ENCODE measurements at places on chromosomes 2 and 18.

DNA sequence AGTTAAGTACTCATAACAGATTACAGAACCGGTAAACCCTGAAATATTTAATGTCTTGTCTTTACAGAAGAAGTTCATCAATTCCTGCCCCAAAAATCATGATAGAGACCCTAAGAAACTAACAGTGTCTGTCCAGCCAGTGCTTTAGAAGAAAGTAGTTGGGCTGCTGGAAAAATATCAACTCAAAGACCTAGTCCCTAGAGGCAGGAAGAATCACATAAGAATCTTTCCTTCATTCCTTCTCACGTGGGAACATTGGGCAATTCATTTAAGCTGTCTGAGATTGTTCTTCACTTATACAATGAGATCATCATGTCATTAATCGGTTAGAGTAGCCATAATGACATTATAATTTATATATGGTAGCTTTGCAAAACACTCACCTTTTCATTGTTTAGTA is 156.4 kb downstream of the CCBE1 start:
- DNase-seq = no peak

DNA sequence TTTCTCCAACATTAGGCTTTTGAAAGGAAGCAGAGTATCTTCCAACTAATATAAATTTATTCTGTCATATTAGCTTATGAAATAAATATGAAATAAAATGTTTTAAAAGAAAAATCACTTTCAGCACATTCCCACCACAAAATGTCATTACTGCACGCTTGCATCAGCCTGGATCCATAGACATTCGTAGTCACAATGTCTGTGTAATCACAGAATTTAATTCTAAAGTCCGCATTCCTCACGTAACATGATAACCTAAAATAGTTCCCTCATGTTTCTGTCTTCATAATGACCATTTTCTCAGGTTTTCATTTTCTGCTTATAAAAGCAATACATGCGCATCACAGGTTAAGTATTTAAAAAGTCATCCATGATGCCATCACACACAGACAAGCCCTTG is 47.1 kb downstream of the HDAC4 start:
- DNase-seq = no peak

DNA sequence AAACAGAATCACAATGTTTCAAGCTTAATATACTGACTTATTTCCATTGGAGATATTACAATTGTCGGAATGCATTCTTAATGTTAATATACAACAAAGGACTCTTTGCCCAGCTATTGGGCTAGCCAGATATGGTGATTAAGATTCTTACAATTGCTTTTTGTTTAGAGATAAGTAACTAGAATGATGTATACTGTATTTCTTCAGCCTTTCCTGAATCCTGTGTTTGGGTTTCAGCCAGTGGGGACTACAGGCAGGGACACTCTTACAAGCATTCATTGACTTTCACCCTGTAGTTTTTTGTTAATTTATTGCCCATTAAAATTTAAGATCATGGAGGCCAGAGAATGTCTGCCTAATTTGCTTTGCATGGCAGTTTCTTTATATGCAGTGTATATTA is 254.1 kb upstream of the TMEFF2 start:
- no peak for DNase-seq

DNA sequence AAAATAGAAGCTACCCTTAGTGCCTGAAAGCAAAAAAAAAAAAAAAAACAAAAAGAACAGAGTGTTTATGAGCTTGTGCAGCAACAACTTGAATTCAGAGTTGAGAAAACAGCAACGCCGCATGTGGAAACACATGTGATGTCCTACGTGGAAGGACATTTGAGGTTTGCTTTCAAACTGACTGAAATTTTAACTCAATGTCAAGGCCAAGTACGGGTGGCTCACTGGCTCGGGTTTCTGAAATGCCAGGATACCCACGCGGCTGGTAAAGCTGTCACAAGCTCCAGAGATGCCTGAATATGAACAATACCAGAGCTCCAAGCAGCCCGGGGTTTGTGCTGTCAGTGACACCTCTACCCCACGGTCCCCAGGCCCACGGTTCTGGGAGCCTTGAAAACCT is 72.2 kb upstream of the THOC1 start:
- DNase-seq = no peak

DNA sequence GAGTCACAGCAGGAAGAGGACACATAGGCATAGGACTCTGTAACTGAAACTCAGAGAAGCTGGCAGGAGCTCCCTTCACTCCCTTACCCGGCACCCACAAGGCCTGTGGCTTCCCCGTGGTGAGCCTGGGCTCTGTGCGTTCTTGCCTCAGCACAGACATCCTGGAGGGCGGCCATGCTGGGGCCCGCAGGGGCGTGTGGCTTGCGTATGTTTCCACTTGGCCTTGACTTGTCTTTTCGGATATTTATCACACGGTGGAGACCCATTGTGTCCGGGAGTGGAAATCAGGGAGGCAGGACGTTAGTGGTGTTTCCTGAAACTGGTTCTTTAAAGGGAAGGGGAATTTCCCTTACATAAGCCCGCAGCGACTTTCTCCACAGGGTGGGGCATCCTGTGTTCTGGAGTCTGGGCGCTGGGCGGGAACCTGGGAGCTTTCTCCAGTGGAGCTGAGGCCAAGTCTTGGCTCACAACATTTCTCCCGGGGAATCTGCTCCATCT is 49.9 kb upstream of the EML6 start:
- peak; percentile 75 for DNase-seq

- no peak for DNase-seq
Observed at GRCh38 chr2:102289129-102289528, 22.2 kb upstream of the IL1RL1 start.

GRCh38 chr18:56469582-56469981 is 168.8 kb downstream of the TXNL1 start:
- DNase-seq = no peak

- no peak for DNase-seq
Observed at GRCh38 chr2:2184549-2185249, 146.4 kb downstream of the MYT1L start.

- no peak for DNase-seq
Observed at GRCh38 chr2:109269706-109270504, 140.9 kb downstream of the SH3RF3 start.

- no peak for DNase-seq
Observed at GRCh38 chr2:179454443-179455171, 190.0 kb upstream of the SESTD1 start.

DNA sequence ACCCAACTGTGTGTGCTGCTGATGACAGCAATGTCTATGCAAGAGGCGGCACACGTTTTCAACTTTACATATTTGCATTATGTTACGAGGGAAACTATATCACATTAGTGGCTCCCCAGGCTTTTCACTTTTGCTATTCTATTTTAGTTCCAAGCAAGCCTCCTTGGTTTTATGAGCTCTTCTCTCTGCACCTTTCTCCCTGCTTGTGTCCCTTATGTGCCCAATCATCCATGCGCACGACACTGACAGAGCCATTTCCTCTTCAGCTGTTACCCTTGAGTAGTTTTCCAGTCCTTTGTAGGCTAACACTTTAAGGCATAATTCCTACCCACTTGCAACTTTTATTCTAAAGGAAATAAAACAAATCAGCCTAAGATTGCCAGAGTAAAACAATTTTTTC is 154.3 kb downstream of the TCF4 start:
- no peak for DNase-seq

DNA sequence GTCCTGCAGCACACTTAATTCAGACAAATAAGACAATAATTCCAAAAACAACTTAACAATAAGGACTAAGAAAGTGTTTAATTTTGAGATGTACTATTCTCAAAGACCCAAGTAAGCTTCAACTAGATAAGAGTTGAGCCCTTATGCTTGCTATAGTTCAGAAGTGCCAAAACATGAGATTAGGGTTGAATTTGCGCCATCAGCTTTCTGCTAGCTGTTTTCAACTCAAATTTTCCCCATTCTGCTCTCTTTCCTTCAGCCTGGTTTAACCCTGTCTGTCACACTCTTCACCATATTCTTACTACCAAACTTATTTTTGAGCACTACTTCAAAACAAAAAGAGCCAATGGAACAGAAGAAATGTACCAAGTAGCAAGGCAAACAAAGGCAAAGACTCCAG is 4.1 kb downstream of the NFE2L2 start:
- no peak for DNase-seq

GRCh38 chr2:64646007-64646880 is 7.5 kb downstream of the SERTAD2 start:
- peak; percentile 87 for DNase-seq

DNA sequence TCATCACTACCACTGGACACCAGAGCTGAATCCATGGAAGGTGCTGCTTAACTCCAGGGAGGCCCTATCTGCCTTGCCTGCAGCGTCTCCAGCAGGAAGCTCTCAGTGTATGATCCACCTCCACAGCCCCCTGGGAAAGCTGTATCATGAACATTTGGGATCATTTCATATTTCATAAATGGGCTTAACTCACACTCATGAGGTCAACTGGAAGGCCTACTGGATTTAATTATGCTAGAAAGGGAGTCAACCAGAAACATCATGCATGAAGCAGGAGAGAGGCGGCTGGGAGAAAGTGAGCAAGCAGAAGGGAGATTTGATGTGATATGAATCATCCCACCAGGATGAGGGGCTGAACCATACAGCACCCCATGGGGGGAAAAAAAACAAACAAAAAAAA is 537.7 kb downstream of the TNS1 start:
- no peak for DNase-seq

DNA sequence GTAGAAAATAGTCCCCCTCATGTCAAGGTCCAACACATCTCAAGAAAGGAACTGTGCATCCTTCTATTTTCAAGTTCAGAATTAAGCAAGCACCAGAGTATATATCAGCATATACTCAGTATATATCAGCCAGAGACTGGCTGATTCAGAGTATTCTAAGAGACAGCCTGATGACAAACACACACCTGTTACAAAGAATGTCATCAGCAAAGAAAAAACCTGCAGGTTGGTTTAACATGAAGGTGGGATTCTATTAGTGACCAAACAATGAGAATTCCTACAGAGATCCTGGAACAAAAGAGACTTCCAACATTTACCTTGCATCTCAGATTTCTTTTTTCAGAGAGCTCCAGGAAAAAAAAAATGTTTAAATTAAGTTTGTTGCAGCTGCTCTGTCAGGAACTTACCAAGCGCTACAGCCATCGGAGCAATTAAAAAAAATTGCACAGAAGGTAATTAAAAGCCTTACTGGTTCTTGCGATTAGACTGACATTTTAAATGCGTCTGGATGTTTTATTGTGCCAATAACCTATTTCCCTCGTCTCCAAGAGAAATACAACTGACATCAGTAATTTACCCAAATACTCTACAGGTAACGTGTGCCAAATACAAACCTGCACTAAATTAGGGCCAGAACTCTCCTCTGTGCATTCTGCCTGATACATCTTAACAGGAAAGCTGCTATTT is 218.1 kb downstream of the HNMT start:
- no peak for DNase-seq

- no peak for DNase-seq
Observed at GRCh38 chr2:26255759-26256384, 11.1 kb downstream of the HADHB start.

- DNase-seq = no peak
Observed at GRCh38 chr2:206225435-206226232, 48.8 kb upstream of the ZDBF2 start.

DNA sequence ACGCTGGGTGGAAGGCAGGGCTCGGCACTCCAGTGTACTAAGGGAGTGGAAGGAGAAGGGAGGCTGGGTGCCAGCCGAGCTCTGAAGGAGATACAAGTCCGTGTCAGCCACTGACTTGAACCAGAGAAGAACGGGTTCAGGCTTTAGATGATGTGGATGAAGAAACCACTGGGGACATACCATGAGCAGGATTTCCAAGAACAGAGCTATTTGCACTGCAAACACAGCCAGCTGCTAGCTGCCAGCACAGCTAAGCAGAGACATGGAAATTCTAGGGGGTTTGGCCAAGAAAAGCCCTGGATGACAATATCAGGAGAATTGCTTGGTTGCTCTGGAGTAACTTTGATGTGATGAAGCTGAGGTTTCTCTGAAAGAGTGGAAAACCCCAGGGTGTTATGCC is 5.2 kb downstream of the CD207 start:
- DNase-seq = no peak

DNA sequence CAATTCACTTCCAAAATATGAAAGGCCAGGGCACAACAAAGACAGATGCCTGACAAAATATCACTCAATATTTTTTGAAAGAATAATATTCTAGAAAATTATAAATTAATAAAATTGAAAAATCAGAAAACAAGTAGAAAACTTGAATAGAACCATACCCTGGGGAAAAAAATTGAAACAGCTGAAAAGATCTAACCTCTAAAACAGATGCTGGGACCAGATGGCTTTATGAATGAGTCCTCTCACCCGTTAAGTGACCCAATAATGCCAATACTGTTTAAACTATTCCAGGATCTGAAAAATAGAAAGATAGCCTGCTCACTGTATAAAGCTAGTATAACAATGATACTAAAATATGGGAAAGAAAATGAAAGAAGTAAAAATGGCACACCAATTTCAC is 322.3 kb upstream of the VWC2L start:
- DNase-seq = no peak

DNA sequence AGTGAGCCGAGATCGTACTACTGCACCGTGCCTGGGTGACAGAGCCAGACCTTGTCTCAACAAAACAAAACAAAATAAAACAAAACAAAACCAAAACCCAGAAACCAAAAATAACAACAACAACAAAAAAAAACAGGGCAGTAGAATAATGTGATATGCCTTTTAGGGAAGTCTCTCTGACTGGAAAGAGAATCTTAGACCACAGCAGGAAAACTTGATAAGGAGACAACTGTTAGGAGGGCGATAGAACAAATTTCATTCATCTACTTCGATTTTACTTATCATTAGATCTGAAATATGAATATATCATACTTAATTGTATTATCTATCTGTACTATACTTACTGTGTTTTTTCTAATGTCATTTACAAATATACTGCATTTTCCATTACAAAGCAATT is 109.0 kb upstream of the CNTNAP5 start:
- no peak for DNase-seq

- DNase-seq = no peak
Observed at GRCh38 chr2:143807192-143807591, 678.0 kb downstream of the ARHGAP15 start.

DNA sequence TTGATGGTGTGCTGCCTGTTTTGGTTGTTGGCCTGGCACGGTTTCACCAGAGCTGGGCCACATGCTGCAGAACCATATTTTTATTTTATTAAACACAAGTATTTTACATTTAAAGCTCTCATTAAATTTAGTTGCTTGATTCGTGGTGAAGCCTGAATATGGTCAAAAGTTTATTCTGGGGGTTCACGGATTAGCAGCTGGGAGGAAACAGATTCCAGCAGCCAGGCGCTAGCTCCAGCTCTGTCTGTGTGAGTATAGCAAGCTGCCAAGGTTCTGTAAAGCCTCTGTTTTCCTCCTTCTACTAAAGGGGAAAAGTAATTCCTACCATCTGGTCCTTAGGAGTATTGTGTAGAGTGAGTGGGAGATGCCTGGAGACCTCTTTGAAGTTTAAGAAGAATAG is 22.5 kb downstream of the GATA6 start:
- no peak for DNase-seq

GRCh38 chr18:38695559-38696280 is 1130.1 kb upstream of the CELF4 start:
- DNase-seq = no peak

- no peak for DNase-seq
Observed at GRCh38 chr2:10035053-10035422, 8.3 kb upstream of the KLF11 start.

GRCh38 chr18:8260827-8261226 is 348.4 kb upstream of the RAB12 start:
- DNase-seq = no peak
